K562 (cell line): ENCODE measurements at places on chromosomes 6 and 20. TPM values are rescaled to one million over a fixed set of nuclear protein-coding genes. Genes with fewer than 3 reads are reported as not detected.

The C20orf144 gene
- total RNA-seq = 0.11 and 0.16 TPM in 2 replicates

The KHDC1L gene
- 0.35 and 0.51 TPM in 2 replicates for total RNA-seq

- peaks cover 37% of the 10 kb centered on the region; the same call in 2 of the 3 replicates for H3K36me3 ChIP-seq
- H3K27ac ChIP-seq = no peak overlapping the region
- no peak overlapping the region for H3K4me3 ChIP-seq
- no peak for DNase-seq
- no peaks in the 10 kb centered on the region for H3K4me1 ChIP-seq
Observed at GRCh38 chr20:51422514-51423289, 119.8 kb downstream of the NFATC2 start.

The MPIG6B gene
- total RNA-seq = 0.47 and 0.75 TPM in 2 replicates

DNA sequence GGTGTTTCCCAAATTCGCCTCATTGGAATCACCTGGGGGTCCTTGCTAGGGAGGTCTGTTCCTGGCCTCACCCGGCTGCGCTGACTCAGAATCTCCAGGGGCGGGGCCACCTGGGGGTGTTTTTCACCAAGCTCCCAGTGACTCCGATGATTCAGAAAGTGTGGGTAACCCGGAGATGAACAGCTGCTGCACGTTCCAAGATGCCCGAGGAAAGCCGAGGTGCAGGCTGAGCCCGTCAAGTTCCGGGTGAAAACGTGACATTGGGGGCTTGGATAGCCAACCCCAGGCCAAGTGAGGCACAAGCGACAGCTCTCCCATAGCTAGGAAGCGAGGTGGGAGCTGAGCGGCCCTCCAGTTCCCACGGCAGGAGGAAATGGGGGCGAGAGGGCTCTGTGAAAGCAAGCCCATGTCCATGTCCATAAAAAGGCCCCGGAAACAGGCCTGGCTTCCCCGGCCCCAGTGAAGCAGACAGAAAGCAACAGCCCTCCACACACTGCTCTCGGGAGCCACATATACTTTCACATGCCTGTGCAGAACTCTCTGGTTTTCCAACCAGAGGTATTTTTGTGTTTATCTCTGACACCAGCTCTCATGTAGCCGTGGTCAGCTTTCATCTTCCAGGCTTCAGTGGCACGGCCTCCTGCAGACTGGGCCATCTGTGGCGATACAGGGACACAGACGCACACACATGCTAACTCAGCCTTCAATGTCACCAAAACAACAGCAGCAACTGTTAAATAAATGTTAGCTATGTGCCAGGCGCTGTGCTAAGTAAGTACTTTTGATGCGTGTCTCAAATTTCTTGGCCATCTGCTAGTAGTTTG lies 90.7 kb upstream of the CCDC28A start:
- H3K27me3 ChIP-seq = peaks cover 8% of the 10 kb centered on the region
- DNase-seq = peak; percentile 54
- peaks cover 4% of the 10 kb centered on the region; the same call in 1 of the 2 replicates for H3K4me1 ChIP-seq

GRCh38 chr6:44494011-44494501 lies 106.5 kb downstream of the CDC5L start:
- H3K27ac ChIP-seq = no peak overlapping the region
- no peaks in the 10 kb centered on the region for H3K4me1 ChIP-seq
- peaks cover 37% of the 10 kb centered on the region for H3K27me3 ChIP-seq
- no peaks in the 10 kb centered on the region for H3K36me3 ChIP-seq
- no peak overlapping the region for H3K4me3 ChIP-seq

DNA sequence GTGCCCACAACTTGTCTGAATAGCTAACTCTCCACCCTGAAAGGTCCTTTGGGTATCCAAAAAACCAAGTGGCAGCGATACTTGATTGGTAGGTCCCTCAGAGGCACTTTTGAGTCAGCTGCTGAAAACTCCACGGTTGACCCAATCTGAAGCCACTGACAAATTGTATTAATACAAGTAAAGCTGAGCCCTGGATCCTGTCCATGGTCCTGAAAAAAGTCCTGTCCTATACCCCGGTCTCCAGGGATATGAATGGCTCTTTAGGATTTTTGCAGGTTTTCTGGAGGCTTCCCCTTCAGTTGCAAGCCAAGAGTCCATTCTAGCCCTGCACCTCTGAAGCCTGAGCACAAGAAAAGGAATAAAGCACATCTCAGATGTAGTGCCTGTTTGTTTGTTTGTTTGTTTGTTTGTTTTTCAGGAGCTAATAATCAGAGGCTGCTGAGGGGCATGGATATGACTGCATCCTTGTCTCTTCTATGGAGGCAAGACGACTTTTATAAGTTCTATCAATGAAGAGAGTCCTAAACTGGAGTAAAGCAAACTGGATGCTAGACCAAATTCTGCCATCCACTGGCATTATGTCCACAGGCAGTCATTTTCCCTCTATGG lies 1.7 kb upstream of the SLC12A5 start:
- peaks cover 31% of the 10 kb centered on the region for H3K4me1 ChIP-seq
- no peak overlapping the region for H3K27ac ChIP-seq
- H3K27me3 ChIP-seq = peaks cover 26% of the 10 kb centered on the region

- no peaks in the 10 kb centered on the region for H3K27me3 ChIP-seq
- H3K36me3 ChIP-seq = no peaks in the 10 kb centered on the region
- no peaks in the 10 kb centered on the region for H3K4me1 ChIP-seq
- H3K27ac ChIP-seq = no peak overlapping the region
- H3K4me3 ChIP-seq = no peak overlapping the region
Observed at GRCh38 chr6:99951016-99951805, 42.8 kb downstream of the MCHR2 start.

DNA sequence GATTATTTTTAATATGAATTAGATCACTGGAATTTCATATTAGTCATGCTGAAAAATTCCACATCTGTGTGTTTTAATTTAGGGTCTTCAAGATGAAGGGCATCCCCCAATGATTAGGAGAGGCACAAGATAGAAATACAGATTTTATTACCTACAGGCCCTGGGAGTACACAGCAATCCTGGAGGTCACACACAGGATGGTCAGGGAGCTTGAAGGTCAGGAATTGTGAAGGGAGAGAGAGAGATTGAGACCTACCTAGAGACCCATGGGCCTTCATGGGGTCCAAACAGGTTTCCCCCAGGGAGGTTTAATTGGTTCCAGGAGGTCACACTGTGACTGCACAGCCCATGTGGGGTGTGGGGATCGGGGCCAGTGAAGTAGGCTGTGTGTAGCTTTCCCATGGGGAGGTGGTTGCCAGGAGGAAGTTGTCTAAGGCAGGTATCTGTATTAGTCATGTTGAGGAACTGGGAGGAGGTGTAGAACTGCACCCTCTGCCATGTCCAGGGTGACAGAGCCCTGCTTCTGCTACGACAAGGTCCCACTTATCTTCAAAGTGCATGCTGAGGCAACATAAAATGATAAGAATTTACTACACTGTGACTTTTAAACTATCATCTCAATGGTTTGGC lies 18.3 kb downstream of the SNX9 start:
- H3K27me3 ChIP-seq = no peaks in the 10 kb centered on the region
- no peak overlapping the region for H3K4me3 ChIP-seq
- H3K36me3 ChIP-seq = peaks cover 8% of the 10 kb centered on the region
- H3K4me1 ChIP-seq = peaks cover 61% of the 10 kb centered on the region

DNA sequence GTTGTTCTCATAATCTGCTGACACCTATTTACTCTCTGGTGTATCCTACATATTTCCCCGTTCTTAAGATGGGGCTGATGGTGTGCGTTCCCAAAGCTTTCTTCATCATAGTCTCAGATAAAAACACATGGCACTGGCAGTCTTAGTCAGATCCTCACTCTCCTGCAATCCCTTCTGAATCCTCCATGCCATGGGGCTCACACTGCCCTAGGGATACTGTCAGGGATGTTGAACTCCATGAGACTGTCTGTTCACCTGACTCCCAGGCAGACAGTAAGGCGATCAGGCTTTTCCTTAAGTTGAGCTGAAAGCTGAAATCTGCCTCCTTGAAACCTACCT lies 76.0 kb downstream of the SLX4IP start:
- no peaks in the 10 kb centered on the region for H3K36me3 ChIP-seq
- H3K4me1 ChIP-seq = peaks cover 38% of the 10 kb centered on the region
- H3K27ac ChIP-seq = peak overlapping the region; percentile 96

The NEU1 gene
- total RNA-seq = 44.8 and 51.0 TPM in 2 replicates

DNA sequence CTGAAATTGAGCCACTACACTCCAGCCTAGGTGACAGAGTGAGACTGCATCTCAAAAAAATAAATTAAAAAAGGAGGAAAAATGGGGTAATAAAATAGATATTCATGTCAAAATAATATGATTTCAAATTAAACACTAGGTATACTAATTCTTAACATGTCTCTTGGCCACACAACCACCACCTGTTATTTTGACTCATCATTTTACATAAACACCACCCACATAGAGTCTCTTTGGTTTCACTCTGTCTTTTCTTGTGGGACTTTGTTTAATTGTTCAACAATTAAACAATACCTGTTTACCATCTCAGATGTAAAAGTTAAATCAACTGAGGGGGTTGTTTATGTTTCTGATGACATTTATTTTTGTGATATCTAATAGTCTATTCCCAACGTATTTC lies 476.8 kb upstream of the ADGRB3 start:
- no peak overlapping the region for H3K27ac ChIP-seq
- H3K27me3 ChIP-seq = no peaks in the 10 kb centered on the region
- H3K36me3 ChIP-seq = no peaks in the 10 kb centered on the region
- H3K4me3 ChIP-seq = no peak overlapping the region
- no peaks in the 10 kb centered on the region for H3K4me1 ChIP-seq

The NT5E gene
- total RNA-seq = 0.13 and 0.25 TPM in 2 replicates

DNA sequence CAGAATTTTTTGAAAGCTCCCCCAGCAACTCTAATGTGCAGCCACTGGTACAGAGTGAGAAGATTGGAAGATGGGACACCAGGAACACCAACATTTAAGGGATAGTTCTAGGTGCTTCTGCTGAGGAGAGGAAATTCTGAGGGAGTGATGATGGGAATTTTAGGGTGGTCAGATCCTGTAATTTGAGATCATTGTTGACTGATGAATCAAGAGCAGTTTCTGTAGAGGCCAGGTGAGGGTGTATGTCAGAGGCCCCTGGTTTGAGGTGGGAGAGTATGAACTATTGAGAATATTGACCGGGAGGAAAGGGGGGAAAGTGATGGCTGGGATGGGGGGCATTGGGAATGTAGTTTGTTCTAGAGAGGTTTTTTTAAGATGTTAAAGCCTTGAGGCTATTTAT lies 47.2 kb downstream of the PTPRA start:
- H3K4me3 ChIP-seq = no peak overlapping the region
- no peaks in the 10 kb centered on the region for H3K27me3 ChIP-seq
- H3K27ac ChIP-seq = no peak overlapping the region
- no peaks in the 10 kb centered on the region for H3K4me1 ChIP-seq

The BHLHE23 gene
- total RNA-seq = not detected in 2 replicates

DNA sequence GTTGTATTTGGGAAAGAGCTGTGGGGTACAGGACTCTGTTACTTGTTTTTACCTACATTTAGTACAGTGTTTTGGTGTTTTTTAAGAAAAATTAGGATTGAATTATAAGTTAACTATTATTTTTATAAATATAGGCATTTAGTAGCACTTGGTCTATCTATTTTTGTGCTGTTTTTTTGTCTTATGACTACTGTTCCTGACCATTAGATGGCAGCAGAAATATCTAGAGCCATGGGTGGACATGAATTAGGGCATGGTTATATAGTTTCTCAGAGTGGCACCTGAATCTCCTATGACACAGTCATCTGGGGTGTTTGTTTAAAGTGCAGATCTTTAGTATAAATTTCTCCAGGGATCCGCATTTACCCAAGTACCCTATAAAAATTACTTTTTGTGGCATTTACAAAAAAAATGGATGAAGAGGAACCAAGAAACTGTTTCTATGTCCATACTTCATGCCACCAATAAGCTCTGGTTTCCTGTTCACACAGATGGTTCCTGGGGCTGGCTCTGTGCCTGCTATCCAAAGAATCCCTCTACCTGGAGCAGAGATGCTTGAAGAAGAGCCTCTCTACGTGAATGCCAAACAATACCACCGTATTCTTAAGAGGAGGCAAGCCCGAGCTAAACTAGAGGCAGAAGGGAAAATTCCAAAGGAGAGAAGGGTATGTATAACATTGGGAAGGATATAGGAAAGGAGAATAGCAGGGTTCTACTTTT lies 19.8 kb downstream of the NFYA start:
- H3K27me3 ChIP-seq = no peaks in the 10 kb centered on the region
- no peak overlapping the region for H3K4me3 ChIP-seq
- H3K36me3 ChIP-seq = peaks cover 90% of the 10 kb centered on the region
- H3K4me1 ChIP-seq = no peaks in the 10 kb centered on the region

The TRIM38 gene
- total RNA-seq = 5.3 and 6.3 TPM in 2 replicates

The FUT9 gene
- not detected in 2 replicates for total RNA-seq

DNA sequence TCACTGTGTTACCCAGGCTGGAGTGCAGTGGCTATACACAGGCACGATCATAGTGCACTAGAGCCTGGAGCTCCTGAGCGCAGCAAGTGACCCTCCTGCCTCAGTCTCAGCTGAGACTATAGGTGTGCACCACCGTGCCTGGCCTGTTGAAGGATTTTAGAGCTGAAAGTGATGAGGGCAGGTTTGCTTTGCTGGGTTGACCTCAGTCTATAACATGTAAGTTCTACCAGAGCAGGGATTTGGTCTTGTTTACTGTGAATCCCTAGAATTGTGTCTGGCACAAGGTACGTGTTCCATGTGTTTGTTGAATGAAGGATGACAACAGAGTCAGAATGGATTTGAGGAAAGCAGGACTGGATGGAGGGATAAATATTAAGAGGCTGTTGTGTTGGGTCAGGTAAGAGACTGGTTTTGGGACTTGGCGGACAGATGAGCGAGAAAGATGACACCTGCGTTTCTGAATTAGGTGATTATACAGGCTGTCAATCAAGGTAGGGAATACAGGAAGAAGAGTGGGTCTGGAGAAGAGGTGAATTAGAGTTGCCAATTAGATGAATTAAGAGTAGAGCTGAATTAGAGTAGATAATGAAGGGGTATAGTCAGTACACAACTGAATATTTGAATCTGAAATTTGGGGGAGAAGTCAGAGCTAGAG lies 6.5 kb downstream of the ASXL1 start:
- no peak overlapping the region for H3K27ac ChIP-seq
- no peaks in the 10 kb centered on the region for H3K27me3 ChIP-seq
- H3K4me1 ChIP-seq = peaks cover 17% of the 10 kb centered on the region; the same call in 2 of the 3 replicates
- DNase-seq = no peak
- H3K36me3 ChIP-seq = peaks cover 52% of the 10 kb centered on the region

DNA sequence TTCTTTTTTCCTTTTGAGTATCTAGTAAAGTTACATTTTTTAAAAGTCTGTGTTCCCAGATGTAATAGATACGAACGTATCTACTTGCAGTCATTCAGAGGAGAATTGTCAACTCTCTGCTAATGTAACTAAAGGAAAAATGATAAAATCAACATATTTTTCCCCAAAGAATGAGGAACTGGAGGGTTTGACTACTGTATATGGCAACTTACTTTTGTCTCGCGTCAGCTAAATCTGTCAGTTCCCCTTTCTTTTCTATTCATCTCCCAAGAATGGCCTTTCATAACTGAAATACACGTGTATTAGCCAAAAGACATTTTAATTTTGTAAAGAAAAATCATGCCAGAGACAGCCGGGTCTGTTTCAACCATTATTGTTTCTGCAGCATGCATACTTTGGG lies 5.4 kb downstream of the EYA2 start:
- H3K4me3 ChIP-seq = no peak overlapping the region
- H3K27me3 ChIP-seq = peaks cover 56% of the 10 kb centered on the region
- no peaks in the 10 kb centered on the region for H3K36me3 ChIP-seq
- H3K27ac ChIP-seq = no peak overlapping the region

- no peak for DNase-seq
- H3K27me3 ChIP-seq = no peaks in the 10 kb centered on the region
- peaks cover 8% of the 10 kb centered on the region; the same call in 1 of the 3 replicates for H3K4me1 ChIP-seq
- no peak overlapping the region for H3K27ac ChIP-seq
- no peaks in the 10 kb centered on the region for H3K36me3 ChIP-seq
- H3K4me3 ChIP-seq = no peak overlapping the region
Observed at GRCh38 chr6:51120016-51120415, 301.3 kb downstream of the TFAP2B start.

GRCh38 chr6:5894357-5894756 lies 112.4 kb downstream of the NRN1 start:
- no peak overlapping the region for H3K4me3 ChIP-seq
- no peak overlapping the region for H3K27ac ChIP-seq
- 0 out of 2 replicates have a peak, but pooled peaks cover 6% of the 10 kb centered on the region for H3K27me3 ChIP-seq
- H3K36me3 ChIP-seq = no peaks in the 10 kb centered on the region
- peaks cover 4% of the 10 kb centered on the region; the same call in 2 of the 3 replicates for H3K4me1 ChIP-seq
